Naive thymus-derived CD4-positive, alpha-beta T cell (primary cell): ENCODE measurements at places on chromosomes 11 and 22. TPM values are rescaled to one million over a fixed set of nuclear protein-coding genes. Genes with fewer than 3 reads are reported as not detected.

DNA sequence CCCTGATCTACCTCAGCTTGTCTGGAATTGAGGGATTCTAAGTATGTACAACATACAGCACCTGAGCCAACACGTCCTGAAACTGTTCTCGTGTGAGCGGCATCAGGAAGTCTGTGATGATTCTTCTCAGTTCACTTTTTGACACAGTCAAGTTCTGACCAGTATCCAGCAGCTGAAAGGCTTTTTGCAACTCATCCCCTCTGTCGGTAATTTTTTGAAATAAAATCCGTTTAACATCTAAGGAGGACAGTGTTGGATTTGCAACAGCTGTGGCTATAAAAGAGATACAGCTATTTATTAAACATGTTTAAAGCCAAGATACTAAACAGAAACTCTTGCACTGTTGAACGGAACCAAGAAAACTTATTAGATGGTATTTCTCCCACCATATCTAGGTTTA lies 39.3 kb downstream of the EFCAB6 start:
- DNase-seq = no peak

DNA sequence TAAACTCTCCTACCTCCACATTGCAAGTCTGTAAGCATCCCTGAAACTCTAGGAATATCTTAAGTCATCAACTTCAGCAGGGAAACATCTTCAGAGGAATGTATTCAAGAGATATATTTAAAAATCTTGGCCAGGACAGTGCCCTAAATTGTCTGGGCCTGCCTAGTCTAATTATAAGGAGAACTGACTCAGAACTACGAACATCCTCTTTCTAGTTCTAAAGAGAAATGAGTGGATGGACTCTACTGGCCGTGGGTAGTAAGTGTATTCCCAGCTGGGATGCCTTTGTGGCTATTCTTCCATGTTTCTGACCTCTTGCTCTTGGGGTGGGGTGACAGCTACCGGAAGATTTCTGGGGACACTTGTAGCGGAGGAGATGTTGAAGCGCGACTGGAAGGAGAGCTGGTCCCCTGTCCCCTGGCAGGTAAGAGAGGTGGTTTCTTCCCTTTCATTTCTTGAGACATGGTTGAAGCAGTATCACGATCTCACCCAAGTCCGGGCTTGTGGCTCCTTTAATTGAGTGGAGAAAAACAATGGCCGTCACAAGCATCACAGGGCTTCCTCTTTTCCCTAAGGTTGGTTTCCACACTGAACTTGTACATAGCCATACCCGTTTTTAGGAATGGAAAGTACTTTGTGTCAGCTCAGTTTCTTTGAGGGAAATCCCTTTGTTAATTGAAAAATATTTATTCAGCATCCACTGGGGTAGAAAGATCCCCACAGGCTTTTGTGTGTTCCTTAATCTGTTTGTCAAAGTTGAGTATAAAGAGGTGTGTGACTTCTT lies 97.7 kb upstream of the SORL1-AS1 start:
- DNase-seq = no peak

- no peak for DNase-seq
Observed at GRCh38 chr11:64752175-64752970, 7.4 kb downstream of the PYGM start.

GRCh38 chr11:88651556-88651955 lies 314.0 kb upstream of the CTSC start:
- DNase-seq = no peak

- DNase-seq = no peak
Observed at GRCh38 chr11:62962391-62962790, 22.4 kb downstream of the SLC22A6 start.

DNA sequence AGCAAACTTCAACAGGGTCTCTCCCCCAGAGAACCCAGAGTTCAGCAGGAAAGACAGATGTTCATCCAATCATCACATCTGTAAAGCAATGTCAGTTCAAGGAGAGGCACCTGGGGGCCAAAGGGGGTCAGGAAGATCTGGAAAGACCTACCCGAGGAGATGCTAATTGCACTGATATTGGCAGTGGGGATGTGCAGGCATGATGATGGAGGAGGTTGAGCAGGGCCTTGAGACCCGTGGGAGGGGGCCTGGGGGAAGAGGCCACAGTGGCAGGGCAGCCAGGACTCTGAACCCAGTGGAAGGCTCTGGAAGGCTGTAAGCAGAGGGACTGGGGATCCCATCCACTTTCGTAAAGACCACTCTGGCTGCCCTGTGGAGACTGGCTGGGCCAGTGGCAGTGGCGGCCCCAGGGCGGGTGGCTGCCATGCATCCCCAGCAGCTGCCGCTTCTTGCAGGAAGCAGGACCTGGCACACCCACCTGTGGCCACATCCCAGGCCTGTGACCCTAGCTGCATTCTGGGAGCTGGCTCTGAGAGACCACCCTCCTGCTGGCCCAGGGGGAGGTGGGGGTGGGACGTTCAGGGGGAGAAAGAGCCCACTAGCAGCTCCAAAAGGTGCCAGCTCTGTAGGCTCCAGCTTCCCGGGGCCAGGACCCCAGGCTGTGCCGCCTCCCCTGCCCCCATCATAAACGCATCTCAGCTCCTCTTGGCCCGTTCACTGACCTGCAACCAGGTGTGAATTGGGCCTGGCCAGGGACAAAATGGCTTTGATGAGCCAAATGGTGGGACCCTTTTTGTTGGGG lies 59.9 kb upstream of the FGF3 start:
- DNase-seq = no peak

DNA sequence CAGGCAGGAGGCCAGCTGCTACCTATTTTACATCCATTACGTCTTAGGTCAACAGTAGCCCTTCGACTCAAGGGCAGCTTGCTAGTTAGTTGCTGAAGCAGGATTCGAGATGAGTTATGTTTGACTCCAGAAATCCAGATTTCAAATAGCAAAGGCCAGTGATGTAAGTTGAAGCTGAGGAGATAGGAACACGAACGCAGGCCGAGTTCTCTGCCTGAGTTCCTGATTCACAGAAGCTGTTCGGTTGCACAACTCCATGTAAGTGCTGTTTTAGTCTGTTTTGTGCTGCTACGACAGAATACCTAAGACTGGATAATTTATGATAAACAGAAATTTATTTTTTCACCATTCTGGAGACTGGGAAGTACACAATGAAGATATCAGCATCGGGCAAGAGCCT lies 111.2 kb downstream of the SLC1A2 start:
- DNase-seq = no peak

- no peak for DNase-seq
Observed at GRCh38 chr22:39087098-39087497, 9.9 kb upstream of the APOBEC3H start.

GRCh38 chr22:17945156-17945887 lies 79.0 kb downstream of the MICAL3 start:
- no peak for DNase-seq

DNA sequence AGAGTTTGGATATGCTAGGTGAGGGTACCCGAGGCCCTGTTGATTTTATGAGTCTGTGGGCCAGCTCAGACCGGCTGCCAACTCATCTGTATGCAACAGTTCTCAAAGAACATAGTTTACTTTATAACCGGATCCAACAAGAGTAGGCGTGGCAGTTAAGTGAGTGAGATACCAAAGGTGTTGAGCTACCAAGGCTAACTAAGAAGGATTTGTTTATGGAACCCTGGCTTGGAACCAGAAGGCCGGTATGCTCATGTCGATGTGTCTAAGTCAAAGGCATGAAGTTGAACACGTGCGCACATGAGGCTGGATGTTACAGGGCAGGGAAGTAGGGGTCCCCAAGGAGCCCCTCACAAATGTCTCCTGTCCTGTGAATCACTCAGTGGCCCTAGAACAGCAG lies at the start of gene KCNJ1:
Gene KCNJ1 (minus strand): TSS at position 20 of the 400 bp plus-strand sequence. CDS start 27,053 bp downstream, outside the sequence.
- DNase-seq = peak; percentile 37

DNA sequence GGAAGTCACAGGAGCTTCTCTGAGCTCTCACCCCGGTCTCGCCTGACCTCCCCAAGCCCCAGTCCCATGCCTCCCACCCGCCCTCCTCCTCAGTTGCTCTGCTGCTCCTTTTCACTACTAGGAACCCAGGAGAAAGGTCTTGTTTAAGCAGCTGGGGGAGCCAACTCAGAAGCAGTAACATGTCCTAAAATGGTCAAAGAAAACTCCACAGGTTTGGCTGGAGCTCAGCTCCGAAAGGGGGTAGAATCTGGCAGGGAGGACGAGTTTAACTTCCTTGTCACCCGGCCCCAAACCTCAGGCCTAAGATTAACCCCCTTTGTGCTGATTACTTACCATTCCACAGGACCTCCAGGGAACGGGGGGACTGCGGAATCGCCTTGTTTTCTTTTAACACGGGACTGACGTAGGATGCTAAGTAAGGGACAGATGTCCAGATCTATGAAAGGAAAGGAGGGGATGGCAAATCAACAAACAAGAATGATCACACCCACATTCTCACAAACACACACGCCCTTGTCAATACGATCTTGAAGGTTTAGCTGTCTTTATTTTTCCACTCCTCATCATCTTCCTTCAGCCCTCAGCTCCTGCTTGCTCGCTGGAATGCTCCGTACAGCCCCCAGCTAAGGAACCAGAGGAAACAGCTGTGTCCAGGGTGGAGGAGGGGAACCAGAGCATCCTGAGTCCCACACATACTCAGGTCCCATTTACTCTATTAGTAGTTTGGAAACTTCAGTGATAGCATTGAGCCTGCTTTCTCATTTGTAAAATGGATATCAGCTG lies 13.5 kb downstream of the PCSK7 start:
- no peak for DNase-seq

GRCh38 chr11:7272373-7272772 lies 20.7 kb downstream of the SYT9 start:
- DNase-seq = no peak

GRCh38 chr22:27989758-27990450 lies 70.8 kb upstream of the PITPNB start:
- no peak for DNase-seq

DNA sequence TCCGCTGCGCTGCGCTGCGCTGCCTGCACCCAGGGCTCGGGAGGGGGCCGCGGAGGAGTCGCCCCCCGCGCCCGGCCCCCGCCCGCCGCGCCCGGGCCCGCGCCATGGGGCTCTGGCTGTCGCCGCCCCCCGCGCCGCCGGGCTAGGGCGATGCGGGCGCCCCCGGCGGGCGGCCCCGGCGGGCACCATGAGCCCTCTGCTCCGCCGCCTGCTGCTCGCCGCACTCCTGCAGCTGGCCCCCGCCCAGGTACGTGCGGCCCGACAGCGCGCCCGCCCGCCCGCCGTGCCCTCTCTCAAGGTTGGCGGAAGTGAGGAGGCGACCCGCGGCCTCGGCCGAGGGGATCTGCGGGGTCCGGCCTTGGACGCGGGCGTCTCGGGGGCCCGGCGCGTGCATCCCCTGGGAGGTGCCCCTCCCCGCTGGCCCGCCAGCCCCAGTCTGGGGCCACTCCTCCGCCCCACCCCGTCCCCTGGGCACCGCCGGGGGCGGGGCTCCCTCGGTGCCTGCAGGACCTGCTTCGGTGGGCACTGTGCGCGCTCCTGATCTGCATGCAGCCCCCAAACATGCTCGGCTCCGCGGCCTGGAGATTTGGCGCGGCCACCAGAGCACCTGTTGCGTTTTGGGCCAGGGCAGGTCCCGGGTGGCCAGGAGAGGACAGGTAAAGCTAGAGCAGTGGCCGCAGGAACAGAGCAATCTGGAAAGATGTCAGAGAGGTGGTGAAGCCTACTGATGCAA lies 429 bp downstream of the VEGFB start:
- peak; percentile 55 for DNase-seq

DNA sequence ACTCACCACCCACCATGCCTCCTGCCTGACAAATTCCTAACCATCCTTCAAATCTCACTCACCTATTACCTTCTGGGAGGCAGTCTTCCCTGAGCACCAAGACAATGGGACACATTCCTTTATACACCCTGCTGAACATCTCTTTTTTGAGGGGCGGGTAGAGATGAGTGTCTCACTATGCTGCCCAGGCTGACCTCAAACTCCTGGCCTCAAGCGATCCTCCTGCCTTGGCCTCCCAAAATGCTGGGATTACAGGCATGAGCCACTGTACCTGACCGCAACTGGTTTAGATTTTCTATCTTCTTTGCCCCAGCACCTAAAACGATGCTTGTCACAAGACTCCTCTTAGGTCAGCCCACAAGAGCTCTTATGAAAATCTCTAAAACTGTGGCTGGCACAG lies 7.1 kb downstream of the TIMM10 start:
- no peak for DNase-seq

DNA sequence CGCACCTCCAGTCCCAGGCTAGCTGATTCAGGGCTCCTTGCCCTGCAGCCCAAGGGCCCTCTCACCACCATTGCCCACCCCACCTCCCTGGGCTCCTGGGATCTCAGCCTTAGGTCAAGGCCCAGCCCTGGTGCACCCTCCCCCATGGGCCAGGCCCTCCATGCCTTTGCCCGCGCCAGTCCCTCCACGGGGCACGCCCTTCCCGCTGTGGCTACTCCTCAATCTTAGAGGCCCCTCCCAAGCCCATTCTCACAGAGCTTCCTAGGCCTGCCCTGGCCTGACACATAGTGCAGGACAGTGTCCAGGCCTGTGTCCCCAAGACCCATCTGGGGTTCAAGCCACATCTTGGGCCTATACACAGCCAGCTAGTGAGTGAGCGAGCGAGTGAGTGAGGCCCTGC lies 6.9 kb downstream of the GP1BB start:
- no peak for DNase-seq

- DNase-seq = no peak
Observed at GRCh38 chr11:113907681-113908080, 3.1 kb downstream of the HTR3B start.

DNA sequence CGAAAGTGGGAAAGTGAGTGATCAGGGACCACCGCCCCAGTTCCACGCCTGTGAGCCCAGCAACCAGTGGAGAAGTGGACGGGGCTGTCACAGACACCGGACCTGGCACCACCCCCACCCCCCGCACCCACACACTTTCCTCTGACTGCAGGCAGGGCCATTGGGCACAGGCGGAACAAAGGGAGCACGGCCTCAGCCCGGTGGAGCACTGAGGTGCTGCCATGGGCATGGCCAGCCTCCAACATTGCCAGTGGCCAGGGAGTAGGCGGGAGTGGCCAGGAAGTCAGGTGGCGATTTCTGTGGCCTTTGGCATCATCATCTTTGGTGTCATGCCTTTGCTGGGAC lies 78.5 kb downstream of the BCR start:
- no peak for DNase-seq

DNA sequence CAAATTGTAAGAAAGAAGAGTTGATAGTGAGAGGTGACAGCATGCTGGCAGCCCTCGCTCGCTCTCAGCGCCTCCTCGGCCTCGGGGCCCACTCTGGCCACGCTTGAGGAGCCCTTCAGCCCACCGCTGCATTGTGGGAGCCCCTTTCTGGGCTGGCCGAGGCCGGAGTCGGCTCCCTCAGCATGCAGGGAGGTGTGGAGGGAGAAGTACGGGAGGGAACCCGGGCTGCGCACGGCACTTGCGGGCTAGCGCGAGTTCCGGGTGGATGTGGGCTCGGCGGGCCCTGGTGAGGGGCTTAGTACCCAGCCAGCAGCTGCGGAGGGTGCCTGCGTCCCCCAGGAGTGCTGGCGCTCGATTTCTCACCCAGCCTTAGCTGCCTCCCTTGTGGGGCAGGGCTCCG lies 539.7 kb upstream of the CCDC179 start:
- DNase-seq = no peak

- no peak for DNase-seq
Observed at GRCh38 chr11:133723056-133723455, 122.3 kb downstream of the SPATA19 start.

- DNase-seq = no peak
Observed at GRCh38 chr11:9736365-9736764, 72.5 kb downstream of the SWAP70 start.

- DNase-seq = no peak
Observed at GRCh38 chr22:37175414-37176281, 12.4 kb downstream of the C1QTNF6 start.

GRCh38 chr11:120835601-120836228 lies 188.2 kb upstream of the TBCEL start:
- DNase-seq = no peak

The CD3D gene
- 232 TPM for total RNA-seq

The MMP12 gene
- 0.10 TPM in 1 of 2 replicates, not detected in the other for total RNA-seq

The CCDC87 gene
- 1.2 TPM for total RNA-seq

The ZNF280B gene
- total RNA-seq = 2.2 and 2.9 TPM in 2 replicates

The LRRC56 gene
- total RNA-seq = 4.0 TPM

The BTBD18 gene
- not detected for total RNA-seq

The C22orf42 gene
- not detected for total RNA-seq

The OTOG gene
- not detected for total RNA-seq
